ENCODE measurements at places on chromosomes 12 and 14.
A peak's percentile ranks its signal among the peaks of the same experiment; 100 is the strongest.

- DNase-seq, result no peak
These were observed 2.9 kb downstream of the ABCD2 start for GRCh38 chr12:39616666-39617065.

DNA sequence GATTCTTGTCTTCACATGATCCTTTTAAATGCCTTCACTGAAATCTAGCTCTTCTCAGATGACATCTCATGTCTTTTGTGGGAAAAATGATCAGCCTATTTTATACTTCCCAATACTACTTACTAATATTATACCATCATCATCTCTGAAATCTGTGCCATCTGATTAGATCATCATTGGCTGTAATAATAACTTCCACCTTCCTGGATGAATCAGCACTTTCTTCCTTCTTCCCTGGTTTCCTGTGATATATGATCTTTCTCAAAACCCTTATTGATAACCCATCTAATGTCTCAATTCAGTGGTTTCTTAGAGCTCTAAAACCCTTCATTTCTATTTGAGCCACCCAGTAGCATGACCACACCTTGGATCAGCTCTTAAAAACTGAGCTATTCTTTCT is 30.9 kb downstream of the GPR137C start:
- no peak for DNase-seq

GRCh38 chr12:102067574-102068258 is 5.9 kb upstream of the WASHC3 start:
- no peak for DNase-seq

DNA sequence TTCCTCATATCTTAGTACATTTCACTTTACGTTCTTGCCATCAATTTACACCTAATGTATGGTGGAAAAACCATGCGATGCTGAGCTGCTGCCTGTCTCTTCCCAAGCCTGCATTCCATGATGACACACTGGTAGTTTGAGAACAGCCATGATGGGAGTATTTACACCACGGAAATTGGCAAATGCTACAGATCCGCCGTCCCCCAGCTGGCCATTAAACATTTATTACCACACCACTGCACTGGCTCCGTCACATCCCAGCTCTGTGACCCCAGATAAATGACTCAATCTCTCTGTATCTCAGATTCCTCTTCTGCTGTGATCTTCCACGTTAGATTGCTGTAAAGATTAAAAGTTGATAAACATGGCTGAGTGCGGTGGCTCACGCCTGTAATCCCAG is 13.9 kb downstream of the ESRRB start:
- DNase-seq, result no peak

DNA sequence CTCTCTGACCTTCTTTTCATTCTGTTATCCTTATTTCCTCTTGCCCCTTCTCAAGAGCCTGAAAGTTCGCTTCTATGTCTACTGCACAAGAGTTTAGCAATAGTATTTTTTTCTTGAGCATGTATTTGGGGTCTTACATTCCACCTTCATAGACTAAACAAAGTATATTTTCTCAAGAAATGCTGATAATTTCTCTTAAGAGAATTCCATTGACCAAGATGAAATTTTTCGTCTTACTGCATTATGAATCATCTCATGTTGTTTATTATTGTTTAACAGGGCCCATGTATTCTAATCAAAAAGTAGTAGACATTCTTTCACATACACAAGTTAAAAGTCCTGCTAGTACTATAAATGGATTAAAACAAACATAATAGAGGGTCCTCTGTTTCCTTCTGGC is 219.3 kb downstream of the C12orf50 start:
- DNase-seq, result no peak

DNA sequence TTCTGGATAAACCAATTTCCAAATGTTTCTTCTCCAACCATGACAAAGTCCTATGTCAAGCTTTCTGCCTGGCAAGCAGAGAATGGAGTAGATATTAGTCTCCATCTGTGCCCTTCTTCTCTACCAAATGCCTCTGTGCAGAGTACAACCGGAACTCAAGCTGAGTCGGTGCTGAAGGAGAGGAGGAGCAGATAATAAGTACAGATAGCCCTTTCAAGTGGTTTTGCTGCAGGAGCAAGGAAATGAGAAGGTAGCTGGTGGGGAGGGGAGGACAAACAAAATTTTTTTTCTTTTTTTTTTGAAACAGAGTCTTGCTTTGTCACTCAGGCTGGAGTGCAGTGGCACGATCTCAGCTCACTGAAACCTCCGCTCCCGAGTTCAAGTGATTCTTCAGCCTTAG is 14.2 kb upstream of the HELB start:
- peak; percentile 46 for DNase-seq

DNA sequence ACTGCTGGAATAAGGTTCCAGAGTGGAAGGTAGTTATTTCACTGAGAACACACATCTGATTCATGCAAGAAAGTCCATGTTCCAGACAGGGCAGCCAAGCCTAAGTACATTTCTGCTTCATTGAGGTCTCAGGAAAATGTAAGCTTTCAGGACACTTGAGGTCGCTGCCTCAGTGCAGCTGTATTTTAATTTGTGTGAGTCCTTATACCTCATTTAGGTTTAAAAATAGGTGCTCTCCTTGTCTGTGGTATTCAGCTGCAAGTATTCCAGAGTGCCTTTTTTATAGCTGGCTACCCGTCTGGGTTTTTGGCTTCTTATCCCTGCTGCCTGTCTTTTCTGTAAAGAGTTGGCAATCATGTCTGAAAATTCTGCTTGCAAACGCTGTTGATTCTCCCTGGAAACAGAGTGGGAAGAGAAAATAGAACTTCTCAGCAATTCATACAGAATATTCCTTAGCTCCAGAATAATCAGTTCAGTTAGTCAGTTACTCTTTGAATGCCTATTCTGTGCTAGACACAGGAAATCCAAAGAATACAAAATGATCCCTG is 45.3 kb upstream of the PLBD1 start:
- DNase-seq, result no peak

DNA sequence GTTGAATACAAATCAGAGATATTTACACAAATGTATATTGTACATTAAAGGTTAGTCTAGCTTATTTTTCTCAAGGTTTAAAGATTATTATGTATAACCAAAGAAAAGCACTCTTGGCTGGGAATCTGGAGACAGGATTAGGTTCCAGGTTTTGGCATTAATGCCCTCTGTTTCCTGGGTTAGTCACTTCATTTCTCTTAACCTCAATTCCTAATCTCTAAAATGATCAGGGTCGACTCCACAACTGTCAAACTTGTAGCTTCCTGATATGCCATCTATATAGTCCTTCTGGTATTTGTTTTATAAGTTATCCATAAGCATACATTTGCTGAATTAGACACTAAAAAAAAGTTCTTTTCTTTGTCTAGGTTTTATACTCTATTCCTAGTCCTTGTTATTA is 2.6 kb downstream of the ITPR2 start:
- no peak for DNase-seq

GRCh38 chr12:95187865-95188415 is 29.3 kb downstream of the FGD6 start:
- DNase-seq, result no peak

- no peak for DNase-seq
These were observed 4.2 kb upstream of the HRK start for GRCh38 chr12:116885491-116885890.

GRCh38 chr14:50806241-50806933 is 24.6 kb downstream of the NIN start:
- no peak for DNase-seq

- no peak for DNase-seq
These were observed 20.4 kb downstream of the MAP3K12 start for GRCh38 chr12:53478865-53479264.

GRCh38 chr12:115606040-115606439 is 671.5 kb downstream of the MED13L start:
- no peak for DNase-seq

- no peak for DNase-seq
These were observed 87.9 kb downstream of the PLEKHA5 start for GRCh38 chr12:19217446-19217845.

DNA sequence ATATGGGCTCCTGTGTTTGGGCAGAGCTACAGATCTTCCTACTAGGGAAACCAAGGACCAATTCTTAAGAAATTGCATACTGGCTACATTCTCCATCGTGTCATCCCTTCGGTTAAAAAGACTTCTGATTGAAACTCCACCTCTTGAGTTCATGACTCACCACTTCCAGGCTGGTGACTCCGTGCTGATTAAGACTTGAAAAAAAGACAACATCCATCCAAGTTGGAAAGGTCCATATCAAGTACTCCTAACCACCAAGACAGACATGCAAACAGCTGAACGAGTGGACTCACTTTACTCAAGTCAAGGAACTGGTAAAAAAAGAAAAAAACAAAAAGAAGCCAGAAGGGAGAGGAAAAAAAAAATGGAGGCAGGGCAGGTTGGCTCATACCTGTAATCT is 63.4 kb downstream of the APOBEC1 start:
- DNase-seq, result no peak

DNA sequence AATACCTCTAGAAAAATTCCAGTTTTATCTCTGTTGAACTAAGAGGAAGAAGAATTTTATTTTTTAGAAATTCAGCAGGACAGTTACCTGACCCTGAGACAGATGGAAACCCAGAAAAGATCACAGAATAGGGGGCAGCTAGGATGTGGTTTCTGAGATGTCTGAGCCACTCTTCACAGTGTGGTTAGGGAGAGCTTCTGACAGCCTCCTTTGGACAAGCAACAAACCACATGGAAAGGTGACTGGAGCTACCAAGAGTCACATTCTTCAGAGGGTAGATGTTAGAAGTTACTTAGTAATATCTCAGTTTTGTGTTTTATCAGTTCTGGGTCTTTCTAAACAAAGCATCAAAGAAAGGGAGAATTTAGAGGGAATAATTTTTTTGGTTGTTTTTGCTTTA is 117.3 kb upstream of the NAP1L1 start:
- no peak for DNase-seq

DNA sequence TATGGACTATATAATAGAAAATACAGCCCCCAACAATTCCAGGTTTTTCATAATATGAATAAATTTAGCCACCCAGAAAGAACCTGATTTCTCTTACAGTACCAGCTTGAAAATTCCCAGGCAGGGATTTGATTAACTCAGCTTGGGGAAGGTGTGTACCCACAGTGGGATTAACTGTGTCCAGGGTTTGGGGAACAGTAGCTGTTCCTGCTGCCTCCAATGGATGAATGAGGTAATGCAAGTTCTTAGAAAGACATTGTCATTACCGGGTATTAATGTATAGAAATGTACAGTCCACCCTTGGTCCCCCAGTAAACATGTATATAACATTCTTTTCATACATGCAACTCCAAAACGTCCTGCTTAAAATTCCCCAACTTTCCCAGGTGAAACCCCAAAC is 115.6 kb downstream of the LRIG3 start:
- no peak for DNase-seq

- no peak for DNase-seq
These were observed 313.9 kb downstream of the CACNA1C start for GRCh38 chr12:2366711-2367110.

GRCh38 chr12:98791406-98791805 is 146.3 kb downstream of the APAF1 start:
- DNase-seq, result no peak

DNA sequence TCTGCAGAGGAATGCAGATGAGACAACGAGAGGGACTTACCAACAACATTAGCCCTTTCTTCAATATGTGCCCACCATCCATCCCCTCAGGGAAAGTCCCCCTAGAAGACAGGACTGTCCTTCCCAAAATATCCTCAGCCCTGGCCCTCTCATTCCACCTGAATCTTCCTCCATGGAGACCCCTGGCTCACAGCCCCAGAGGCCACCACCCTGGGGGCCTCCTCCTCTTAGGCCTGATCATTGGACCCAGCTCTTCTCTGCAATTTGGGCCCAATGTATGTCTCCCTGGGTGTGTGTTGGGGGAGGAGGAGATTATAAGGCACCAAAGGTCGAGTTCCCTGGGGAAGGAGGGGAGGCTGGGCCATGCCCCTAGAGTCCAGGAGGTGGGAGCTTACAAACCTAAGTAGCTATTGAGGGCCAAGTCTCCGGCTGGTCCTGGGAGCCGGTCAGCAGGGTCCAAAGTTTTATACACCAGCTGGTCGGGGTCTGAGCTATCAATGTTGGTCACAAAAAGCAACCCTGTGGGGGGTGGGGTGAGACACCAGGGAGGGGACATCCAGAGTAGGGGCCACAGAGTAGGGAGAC is 8.1 kb downstream of the ITGA7 start:
- DNase-seq, result no peak

GRCh38 chr12:115451780-115452736 is 768.1 kb upstream of the TBX3 start:
- no peak for DNase-seq

GRCh38 chr12:91618281-91618680 is 435.7 kb upstream of the DCN start:
- DNase-seq, result no peak

- DNase-seq, result no peak
These were observed 11.9 kb upstream of the AVIL start for GRCh38 chr12:57830393-57830792.

GRCh38 chr12:65313719-65314317 is 35.3 kb downstream of the MSRB3 start:
- no peak for DNase-seq

- peak; percentile 61 for DNase-seq
These were observed 1.2 kb downstream of the DYRK2 start for GRCh38 chr12:67649570-67650387.

GRCh38 chr12:131132118-131132892 is 178.6 kb downstream of the ADGRD1 start:
- peak; percentile 82 for DNase-seq

DNA sequence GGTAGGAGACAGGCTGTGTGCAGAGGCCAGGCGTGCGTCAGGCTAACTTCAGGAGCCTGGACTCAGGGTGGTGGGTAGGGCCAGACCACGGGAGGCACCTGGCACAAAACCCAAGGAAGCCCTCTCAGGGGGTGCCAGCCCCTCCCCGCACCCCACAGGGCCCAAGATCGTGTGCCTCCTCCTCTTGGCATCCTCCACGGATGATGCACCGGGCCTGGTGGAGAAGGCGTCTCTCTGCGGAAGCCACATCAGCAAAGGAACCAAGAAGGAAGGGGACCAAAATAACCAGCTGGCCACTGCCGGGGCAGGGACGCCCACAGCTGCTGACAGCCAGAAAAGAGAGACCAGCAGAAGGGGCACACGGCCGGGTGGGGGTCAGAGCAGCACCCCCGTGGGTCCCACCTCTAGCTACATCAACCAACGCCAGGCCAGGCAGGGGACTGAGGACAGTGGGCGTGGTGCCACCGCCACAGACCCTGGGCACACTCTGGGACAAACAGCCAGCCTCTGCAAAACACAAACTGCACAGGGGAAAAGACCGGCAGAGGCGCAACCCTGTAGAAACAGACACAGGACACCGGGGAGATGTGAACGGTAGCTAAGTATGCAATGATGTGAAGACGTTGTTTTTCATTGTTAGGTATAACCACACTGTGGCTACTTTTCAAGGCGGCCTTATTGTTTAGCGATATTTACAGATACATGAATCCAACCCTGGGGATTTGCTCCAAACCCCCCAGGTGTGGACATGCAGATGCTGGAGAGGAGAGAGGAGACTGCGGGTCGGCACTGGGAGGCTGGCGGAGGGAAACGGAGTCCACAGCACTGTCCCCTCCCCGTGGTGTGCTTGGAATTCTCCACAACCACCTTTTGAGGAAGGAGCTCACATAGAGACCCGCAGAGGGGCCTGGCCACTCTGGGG is 26.1 kb upstream of the C14orf180 start:
- no peak for DNase-seq

- DNase-seq, result no peak
These were observed 9.3 kb downstream of the ETV6 start for GRCh38 chr12:11658791-11659190.

Data from activated T-cell treated with anti-CD3 and anti-CD28 coated beads, Interleukin-2, amount 50 U/mL, for 72 hours (primary cell).